ENCODE measurements at places on chromosomes 12 and 14.

GRCh38 chr12:55925870-55926737 is 1.6 kb downstream of the PYM1 start:
- DNase-seq, result no peak

DNA sequence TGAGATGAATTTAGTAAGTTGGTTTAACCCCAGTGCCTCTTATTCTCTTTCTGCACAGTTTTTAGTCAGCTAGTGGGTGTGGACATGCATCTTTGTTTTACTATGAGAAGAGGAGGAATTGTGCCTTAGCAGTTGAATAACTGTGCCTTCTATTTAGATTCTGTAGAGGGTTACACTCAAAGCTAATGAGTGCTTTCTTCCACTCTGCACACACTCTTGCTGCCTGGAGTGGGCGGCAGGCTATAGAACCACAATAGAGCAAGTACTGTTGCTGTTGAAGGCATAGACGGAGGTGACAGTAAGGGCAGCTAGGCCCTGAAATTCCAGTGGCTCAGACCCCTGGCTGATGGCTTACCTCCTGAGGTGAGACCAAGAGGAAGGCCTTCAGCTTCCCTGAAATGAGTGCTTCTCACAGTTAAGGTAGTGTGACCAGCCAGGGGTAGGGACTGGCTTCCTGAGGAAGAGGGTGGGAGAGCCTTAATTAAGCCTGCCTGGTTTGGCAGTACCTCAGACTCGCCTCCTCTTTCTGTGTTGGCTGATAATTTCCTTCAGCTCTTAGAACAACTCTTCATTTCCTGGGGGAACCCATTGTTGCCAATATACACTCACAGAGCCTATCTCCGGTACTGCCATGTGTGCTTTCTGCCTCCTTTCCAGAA is 24.7 kb downstream of the SUSD6 start:
- DNase-seq, result no peak

GRCh38 chr14:99234961-99235571 is 36.9 kb downstream of the BCL11B start:
- no peak for DNase-seq

DNA sequence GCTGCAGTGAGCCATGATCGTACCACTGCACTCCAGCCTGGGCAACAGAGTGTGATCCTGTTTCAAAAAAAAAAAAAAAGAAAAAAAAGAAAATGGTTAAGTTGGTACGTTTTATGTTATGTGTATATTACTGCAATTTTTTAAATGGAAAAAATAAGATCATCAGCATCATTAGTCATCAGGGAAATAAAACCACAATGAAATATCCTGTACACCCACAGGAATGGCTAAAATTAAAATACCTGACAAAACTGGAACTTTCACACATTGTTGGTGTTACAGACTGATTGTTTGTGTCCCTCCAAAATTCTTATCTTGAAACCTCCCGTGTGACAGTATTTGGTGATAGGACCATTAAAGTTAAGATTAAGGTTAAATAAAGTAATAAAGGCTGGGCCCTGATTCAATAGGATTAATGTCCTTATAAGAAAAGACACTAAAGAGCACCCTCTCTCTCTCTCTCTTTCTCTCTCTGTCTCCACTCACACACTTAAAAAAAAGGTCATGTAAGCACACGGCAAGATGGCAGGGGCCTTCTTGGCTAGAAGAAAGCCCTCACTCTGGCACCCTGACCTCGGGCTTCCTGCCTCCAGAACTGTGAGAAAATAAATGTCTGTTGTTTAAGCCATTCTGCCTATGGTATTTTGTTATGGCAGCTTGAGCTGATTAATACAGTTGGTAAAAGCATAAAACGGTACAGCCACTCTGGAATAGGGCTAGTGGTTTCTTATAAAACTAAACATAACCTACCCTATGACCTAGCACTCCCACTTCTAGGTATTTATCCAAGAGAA is 48.3 kb upstream of the ZFP36L1 start:
- no peak for DNase-seq

DNA sequence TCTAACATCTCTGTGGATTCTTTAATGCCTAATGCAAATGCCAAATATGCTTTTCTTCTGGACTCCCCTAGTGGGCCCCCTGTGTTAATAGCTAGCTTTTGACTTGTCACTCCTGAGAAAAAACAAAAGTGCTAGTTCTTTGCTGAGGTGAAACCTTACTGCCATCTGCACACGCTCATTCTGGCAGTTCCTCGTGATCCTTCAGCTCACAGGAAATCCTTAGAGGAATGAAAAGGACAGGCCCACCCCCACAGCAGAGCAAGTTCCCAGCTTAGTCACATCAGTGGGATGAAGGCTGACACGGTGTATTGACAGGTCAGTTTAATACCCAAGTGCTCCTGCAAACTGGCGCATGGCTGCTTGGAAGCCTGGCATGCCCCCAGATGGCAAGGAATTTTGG is 165.1 kb upstream of the ATP2B1 start:
- DNase-seq, result no peak

GRCh38 chr12:53743266-53744129 is 8.3 kb downstream of the CISTR start:
- DNase-seq, result peak; percentile 69

DNA sequence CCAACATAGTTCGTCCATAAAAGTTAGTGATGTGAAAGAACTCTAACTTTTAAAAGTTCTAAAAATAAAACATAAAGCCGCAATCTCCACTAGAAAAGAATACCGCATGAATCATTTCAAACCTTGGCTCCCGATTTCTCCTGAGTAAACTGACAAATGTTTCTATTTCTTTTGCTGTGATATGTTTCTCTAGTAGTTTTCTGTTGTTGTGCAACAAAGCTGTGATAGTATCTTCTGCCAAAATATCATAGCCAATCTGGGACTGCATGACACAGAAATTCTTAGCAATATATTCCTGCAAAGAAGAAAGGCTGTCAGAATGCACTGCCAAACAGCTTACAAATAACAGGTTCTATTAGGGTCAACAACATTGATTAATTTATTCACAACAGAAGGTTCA is 174.0 kb downstream of the ITPR2 start:
- no peak for DNase-seq

GRCh38 chr12:95918194-95918993 is 24.0 kb downstream of the CCDC38 start:
- DNase-seq, result no peak

DNA sequence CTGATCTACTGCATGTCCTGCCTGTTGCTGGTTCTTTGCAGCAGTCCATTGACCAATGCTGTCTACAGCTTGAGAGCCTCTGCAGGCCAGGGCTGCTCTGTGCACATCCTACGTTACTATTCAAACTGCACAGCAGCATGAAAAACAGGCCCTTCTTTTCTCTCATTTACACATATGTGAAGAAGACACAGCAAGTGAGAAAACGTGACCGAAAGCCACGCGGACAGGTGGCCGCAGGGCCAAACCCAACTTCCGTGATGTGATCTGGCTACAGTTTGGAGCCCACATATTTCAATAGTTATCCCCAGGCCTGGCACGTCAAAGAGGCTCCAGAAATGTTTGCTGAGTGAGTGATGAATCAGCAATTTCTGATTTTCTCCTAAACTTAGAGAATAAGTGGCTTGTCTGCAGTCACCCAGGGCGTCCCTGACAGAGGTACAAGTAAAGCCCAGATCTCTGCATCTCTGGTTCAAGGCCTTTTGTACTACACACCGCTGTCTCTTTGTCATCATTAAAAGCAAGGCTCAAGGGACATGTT is 17.9 kb upstream of the TCL1B start:
- no peak for DNase-seq

GRCh38 chr12:43011383-43011926 is 421.9 kb upstream of the PRICKLE1 start:
- no peak for DNase-seq

DNA sequence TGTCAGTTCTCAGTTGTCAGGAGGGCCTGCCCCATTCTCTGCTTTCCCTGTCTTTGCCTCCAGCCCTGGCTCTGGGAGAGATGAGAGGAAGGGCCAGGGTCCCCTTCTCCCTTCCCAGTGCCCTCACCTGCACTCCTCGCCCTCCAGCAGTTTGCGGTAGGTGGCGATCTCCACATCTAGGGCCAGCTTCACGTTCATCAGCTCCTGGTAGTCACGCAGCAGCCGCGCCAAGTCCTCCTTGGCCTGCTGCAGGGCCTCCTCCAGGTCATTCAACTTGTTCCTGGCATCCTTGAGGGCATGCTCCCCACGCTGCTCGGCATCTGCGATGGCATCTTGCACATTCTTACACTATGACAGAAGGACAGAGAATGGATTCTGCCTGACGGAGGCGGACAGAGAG is 5.4 kb downstream of the KRT2 start:
- no peak for DNase-seq

GRCh38 chr12:114920771-114921554 is 237.0 kb upstream of the TBX3 start:
- DNase-seq, result peak; percentile 37

- DNase-seq, result no peak
Measured at GRCh38 chr12:3712209-3712992, 40.5 kb downstream of the CRACR2A start.

- no peak for DNase-seq
Measured at GRCh38 chr14:22202313-22202712, 386.7 kb downstream of the DAD1 start.

- DNase-seq, result no peak
Measured at GRCh38 chr14:105517096-105517495, 9.3 kb upstream of the TMEM121 start.

DNA sequence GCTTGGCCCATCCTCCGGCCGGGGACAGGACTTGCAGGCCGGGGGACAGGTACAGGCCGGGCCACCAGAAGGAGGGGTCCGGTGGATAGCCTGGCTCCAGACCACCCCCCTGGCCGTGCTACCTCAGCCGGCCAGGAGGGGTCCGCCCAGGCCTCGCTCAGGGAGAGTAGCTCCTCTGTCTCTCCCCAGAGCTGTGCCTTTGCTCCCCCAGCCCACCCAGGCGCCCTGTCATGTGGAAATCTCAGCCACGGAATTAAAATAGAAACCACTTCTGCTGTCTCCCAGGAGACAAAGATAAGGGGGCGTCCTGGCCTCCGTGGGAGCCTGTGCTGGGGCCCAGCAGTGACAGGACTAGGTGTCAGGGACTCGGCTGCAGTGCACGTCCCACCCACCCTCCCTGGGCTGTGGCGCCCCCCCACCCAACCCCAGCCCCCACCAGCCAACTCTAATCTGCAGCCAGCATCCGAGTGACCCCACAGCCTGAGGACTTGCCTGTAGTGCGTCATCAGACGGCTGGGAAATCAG is 3.3 kb upstream of the CRIP2 start:
- DNase-seq, result no peak

GRCh38 chr12:6229224-6230218 is 29.3 kb downstream of the CD9 start:
- DNase-seq, result peak; percentile 72

GRCh38 chr12:104747955-104748354 is 210.1 kb downstream of the SLC41A2 start:
- DNase-seq, result no peak

DNA sequence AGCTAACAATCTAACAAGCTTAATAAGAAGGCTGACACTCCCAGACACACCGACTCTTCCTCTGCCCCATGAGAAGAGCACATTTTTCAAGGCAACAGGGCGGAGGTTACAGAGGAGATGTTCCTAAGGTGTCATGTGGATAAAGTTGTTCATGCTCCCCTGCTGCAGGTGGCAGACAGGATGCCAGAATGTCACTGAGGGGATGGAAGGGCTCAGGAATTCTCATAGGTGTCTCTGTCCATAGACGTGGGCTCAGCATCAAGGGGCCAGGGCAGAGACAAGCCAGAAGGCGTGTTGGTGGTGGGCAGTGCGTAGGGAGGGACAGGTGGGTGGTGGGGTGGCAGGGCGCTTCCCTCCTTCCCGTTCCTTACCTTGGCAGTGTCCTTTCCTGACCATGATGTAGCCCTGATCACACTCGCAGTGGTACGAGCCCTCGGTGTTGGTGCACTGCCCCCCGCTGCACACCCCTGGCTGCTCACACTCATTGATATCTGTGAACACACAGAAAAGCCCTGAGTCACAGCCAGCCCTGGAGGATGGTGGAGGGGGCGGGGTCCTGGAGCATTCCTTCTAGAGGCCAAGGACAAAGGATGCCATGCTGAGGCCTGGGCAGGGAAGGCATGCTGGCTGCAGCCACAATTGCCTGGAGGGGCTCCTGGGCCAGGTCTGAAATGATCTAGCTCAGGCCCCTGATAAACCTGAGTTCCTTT is 23.0 kb downstream of the ISCA2 start:
- DNase-seq, result no peak

- DNase-seq, result peak; percentile 51
Measured at GRCh38 chr12:7937833-7938506, 2.0 kb upstream of the SLC2A3 start.

DNA sequence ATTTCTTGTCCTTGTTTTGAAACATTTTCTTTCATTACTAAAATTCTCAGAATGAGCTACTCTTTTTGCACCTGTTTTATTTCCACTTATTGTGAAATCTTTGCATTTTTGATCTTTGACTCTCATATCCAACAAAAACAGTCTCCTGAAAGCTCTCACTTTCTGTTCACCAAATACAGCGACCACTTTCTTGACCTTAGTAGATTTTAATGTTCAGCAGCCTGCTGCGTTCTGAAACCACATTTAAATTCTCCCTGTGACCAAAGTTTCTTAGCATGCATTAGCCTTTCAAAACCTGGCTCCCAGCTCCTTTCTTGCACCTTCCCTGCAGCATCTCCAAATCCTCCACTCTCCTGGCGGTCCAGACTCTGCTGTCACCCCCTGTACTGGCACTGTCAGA is 404.4 kb upstream of the PDE3A start:
- DNase-seq, result no peak

DNA sequence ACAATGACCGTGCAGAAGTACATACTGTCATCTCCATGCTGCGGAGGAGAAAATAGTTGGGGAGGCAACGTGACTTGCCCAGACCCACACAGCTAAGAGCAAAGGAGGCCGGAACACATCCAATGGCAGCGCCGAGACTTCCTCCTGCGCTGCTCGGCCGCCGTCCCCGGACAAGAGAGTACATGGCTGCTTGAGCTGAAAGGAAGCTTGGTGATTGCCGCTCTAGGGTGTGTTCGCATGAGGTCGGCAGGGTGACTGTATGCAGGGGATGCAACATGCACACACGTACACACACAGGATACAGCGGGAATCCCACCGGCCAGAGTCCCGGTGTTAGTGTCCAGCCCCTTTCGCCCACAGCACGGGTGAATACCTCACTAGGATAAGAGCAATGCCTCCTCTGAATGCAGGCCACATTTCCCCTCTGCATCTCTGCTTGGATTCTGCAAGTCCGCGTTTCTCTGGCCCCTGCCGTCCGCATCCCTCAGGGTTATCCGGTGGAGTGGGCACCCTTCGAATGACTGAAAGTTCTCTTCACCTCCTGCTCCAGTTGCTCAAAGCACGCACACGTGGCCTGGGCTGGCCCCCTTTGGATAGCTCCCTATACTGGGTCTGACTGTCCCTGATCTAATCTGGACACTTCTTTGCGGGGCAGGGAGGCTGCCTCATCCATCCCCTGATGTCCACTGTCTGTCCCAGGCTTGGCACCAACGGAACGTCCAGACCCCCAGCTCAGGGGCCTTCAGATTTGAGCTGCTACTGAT is 78.8 kb downstream of the GSC start:
- no peak for DNase-seq

- DNase-seq, result no peak
Measured at GRCh38 chr12:119082496-119082895, 96.2 kb upstream of the HSPB8 start.

DNA sequence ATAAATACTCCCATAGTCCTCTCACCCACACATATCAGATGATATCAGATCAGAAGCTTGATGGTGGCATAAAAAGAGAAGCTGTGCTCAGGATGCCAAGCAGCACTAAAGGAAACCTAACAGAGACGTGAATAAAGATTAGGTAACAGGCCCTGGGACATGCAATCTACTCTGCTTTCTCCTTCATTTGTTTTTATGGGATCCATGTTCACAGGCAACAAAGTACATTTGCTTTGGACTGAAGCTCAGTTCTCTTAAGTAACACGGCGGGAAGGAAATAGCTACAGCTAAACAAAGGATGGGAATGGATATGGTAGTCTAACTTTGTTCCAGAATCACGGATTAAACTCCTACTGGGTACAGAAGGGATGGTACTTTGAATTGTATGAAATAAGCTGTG is 119.5 kb downstream of the TTC7B start:
- no peak for DNase-seq

Measured in left hindlimb (tissue), 1 donor.